Right hindlimb (tissue), 1 donor: ENCODE measurements at places on chromosomes 7 and 10.
A peak's percentile ranks its signal among the peaks of the same experiment; 100 is the strongest.

DNA sequence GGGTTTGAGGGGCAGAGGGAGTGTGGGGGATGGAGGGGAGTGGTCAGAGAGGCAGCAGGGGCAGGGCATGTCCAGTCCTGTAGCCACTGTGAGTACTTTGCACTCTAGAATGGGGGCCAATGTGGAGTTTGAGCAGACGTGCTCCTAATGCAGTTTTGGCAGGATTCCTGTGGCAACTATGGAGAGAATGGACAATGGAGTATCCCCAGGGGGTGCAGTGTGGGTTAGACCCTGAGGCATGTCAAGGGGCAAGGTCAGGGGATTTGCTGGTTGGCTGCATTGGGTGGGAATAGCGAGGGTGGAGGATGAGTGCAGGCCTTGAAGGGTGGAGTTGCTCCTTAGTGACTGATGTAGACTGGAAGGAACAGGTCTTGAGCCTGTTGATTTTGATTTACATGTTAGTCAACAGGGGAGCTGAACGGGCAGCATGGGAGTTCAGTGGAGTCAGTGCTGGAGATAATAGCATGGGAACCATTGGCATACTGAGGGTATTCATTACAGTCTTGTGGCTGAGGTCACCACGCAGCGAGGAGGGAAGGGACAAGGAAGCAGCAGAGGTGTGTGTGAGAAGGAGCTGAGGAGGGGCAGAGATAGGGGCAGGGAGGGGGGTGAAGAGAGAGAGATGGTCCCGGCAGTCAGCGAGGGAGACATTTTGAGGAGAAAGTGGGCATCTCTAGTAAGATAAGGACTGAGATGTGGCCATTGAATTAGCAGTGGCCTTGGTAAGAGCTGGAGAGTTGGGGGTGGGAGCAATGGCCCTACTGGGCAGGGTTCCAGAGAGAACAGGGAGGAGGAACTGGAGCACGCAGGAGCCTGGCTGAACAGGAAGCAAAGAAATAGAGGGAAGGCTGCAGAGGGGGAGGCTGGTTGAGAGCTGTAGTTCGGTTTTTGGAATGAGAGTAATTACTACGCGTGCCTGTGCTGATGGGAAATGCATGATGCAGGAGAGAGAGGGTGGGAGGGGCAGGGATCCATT, 112.7 kb downstream of the CCNY start:
- DNase-seq: peak; percentile 46

DNA sequence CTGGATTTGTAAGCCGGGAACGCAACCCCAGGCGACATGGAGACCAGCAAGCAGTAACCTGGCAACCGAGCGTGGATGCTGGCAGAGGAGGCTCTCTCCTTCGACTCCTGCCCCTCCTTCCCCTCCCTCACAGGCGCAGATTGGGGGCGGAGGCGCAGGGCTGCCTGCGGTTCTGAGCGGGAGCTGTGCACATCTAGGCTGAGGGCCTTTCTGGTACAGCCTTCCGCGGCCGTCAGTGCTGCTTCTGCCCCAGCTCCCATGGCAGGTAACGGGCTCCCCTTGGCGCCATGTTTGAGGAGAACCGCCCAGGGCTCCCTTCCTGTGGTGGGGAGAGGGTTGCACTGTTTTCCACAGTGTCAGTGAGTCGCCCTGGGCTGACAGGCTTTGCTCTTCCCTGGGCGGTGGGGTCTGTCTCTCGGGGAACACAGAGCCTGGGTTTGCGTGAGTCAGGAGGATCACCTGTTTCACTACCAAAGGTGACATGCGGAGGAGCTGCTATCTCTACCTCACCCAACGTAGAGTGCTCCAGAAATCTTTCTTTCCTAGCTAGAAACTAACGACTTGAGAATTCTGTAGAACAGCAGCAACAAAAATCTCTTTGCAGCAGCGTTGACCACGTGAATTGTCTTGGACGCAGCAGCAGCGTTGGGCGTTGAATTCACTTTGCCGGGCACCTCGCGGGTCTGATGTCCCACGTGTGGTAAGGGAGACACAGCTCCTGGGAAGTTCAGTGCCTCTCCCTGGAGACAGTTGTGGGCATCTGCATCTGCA, 154.8 kb upstream of the COBL start:
- DNase-seq: no peak

DNA sequence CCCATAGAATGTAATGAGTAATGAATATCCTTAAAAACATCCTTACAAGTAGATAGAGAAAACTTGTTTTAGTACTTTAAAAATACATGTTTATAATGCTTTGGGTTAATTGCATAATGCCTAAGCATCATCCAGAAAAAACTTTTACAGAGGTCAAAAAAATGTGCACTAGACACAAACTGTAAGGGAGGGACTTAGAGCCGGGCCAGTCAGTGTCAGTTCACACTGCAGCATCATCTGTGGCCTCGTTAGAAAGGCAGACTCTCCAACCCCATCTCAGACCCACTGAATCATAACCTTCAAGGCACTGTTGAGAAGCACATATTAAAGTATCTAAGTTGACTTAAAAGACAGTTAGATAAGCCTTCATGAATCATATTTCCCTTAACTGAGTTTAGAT, 230.1 kb upstream of the PRPS1L1 start:
- DNase-seq: no peak

- DNase-seq: no peak
These were observed 86.5 kb upstream of the NMT2 start for GRCh38 chr10:15254808-15255648.

DNA sequence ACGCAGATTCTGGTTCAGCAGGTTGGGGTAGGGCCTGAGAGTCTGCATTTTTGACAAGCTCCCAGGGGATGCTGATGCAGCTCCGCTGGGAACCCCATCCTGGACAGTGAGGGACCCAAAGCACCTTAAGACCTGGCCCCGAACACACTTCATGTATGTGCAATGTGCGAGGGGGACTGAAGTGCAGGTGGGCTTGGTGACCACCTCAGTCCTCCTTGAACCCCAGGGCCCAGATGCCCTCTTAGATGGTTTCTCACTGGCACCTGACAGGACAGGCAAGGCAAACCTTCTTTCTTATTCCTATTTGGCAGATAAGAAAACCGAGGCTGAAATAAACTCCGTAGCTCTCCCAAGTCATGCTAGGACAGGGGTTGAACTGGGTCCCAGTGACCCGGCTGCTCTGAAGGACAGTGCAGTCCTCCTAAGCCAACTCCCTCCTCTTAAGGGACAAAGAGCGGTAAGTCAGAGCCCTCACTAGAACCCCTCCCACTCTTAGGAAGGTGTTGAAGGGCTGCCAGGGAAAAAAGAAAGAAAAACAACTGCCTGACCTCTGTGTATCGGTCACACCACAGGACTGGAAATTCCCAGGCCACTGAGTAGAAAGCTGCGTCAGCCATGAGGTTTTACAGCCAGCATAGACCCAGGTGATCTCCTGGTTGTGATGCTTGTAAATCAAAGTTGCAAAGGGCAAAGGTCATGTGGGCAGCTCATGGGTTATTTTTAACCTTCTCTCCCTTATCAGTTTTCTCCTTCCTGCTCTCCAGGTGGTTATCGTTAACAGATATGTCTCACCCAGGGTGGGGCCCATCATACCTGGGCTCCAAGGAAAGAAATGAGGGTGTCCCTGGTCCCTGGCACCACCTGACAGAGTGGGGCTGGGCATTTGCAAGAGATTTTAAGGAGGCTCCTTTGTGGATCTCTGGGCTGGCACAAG, 90.9 kb upstream of the SMNDC1 start:
- no peak for DNase-seq

DNA sequence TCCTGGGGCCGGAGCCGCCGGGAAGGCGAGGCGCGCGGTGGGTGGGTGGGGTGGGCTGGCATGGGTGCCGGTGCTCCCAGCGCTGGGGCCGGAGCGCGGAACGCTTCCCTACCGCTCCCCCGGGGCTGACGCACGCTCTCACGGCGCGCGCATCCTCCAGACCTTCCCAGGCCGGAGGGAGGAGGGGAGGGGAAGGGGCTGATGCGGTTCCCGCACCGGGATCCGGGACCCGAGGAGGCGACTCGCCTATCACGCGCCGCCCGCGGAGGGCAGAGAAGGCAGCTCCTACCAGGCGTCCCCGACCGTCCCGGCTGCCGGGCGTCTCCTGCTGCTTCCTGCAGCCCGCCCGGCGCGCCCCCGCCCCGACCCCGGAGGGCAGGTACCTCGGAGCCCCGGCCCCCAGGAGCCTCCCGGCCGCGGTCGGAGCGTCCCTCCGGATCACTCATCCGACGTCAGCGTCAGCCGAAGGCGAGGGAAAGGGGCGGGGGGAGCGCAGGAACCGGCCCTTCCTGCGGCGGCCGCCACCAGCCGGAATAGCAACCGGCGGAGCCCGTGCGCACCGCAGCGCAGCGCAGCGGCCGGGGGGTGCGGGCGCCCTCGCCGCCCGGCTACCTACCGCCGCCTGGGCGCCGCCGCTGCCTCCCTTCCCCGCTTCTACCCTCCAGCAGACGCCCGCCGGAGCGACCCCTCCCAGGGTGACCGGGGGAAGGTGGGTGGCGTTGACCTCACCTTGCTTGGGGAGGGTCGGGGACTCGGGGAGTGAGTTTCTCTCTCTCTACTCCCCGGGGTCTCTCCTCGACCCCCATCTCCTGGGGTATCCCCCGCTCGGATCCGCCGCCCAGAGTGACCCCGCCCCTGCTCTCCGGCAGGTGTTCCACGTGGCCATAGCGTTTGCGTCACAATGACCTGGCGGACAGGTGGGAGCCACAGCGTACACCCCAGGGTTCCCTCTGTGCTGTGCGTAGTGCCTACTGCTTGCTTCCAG, at the start of gene ICA1:
ICA1 (minus strand) TSS at position 457 of the 985 bp plus-strand sequence. CDS start 26,241 bp downstream, outside the sequence.
- peak; percentile 52 for DNase-seq

DNA sequence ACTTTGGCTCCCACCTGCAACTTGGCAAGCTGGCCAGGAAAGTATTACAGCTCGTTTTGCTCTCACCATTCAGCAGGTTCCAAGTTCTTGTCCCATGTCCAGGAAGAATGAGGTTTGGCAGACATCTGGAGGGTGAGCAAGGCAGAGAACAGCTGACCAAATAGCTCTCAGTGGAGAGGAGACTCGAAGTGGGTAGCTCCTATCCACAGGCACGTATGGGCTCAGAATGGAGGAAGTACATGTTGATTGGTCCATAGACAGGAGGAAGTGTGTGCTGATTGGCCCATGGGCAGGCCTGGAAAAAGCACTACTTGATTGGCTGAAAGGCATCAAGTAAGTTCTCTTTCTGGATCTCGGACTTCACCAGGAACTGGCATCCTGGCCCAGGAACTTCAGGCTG, 3.0 kb upstream of the NCAPG2 start:
- DNase-seq: no peak

GRCh38 chr10:49299816-49300139, 808 bp downstream of the C10orf71 start:
- no peak for DNase-seq

DNA sequence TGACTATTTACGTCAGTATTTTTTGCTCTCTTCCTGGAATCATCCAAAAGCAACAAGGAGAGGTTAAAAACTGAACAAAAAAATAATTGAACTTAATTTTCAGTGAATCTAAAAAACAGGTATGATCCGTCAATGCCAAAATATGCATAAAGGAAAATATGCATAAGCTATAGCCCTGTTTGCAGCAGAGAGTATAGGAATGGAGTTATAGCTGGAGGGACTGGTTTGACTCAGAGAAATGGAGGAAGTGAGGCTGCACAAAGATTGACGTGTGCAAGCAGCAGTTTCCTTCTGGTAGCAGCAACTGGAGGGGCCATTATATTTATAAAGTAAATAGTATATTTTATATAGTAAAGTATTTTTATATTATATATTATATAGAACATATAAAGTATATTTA, 37.1 kb downstream of the GNG11 start:
- no peak for DNase-seq

DNA sequence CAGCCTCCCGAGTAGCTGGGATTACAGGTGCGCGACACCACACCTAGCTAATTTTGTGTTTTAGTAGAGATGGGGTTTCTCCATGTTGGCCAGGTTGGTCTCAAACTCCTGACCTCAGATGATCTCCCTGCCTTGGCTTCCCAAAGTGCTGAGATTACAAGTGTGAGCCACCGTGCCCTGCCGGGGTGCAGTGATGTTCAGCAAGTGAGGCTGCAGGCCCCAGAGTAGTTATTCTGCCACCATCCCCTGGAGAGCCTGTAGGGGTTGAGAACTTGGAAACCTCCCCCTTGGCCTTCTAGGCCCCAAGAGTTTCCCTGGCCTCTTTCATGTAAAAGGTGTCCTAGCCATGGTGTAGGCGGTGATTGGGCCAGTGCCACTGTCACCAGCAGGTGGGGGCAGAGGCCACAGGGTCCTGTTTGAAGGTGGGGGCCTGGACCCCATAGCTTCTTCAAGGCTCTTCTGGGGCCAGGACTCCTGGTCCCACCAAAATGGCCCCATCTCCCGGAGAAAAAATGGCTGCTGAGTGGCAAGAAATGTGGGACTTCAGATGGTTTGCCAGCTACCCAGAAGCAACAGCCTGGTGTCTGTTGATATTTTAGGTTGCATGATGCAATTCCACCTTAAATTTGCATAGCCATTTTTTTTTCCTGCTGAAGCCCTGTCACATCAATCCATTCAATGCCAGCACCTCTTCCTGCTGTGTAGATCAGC, 25.5 kb upstream of the INMT start:
- no peak for DNase-seq

GRCh38 chr7:141122736-141123135, 48.9 kb downstream of the TMEM178B start:
- no peak for DNase-seq

DNA sequence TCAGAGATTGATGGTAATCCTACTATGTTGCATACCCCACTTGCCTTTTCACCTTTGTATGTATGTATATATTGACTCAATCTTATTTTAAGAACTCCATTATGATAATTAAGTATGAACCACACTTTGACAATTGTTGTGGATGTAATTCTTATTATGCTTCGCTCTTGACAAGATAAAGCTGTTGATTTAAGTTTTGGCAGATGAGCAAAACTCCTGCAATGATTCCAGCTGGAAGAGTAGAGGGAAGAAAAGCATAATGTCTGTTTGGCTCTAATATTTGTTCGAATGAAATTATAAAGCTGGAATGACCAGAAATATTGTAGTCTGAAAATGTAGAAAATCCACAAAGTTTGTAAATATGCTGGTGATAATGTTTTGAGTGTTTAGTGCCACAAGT, 83.8 kb upstream of the AKR1E2 start:
- DNase-seq: no peak

DNA sequence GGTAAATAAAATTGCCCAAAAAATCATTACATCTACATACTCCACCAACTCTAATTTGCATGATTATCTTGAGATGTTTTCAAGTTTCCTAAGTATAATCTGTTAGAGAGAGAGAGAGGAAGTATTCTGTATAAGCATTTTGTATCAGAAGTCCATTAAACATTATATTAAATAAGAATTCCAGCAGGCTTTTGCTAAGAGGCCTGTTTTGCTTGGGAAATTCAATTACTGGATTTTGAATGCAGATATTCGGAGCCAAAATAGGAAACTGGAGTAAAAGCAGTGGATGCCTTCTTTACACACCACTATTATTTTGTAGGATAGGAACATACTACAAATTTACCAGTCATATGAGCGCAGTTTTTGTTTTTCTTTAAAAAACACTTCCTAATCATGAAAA, 727.8 kb downstream of the CNTNAP2 start:
- DNase-seq: no peak

- no peak for DNase-seq
These were observed 58.3 kb upstream of the EGFR start for GRCh38 chr7:54960517-54960916.
